Hippocampal formation (tissue), 2 donors: ENCODE measurements at places on chromosomes 7 and 10.

GRCh38 chr7:131294553-131294952 is 33.1 kb upstream of the MKLN1 start:
- DNase-seq: no peak

GRCh38 chr10:13003759-13004158 is 2.2 kb upstream of the CCDC3 start:
- no peak for DNase-seq

DNA sequence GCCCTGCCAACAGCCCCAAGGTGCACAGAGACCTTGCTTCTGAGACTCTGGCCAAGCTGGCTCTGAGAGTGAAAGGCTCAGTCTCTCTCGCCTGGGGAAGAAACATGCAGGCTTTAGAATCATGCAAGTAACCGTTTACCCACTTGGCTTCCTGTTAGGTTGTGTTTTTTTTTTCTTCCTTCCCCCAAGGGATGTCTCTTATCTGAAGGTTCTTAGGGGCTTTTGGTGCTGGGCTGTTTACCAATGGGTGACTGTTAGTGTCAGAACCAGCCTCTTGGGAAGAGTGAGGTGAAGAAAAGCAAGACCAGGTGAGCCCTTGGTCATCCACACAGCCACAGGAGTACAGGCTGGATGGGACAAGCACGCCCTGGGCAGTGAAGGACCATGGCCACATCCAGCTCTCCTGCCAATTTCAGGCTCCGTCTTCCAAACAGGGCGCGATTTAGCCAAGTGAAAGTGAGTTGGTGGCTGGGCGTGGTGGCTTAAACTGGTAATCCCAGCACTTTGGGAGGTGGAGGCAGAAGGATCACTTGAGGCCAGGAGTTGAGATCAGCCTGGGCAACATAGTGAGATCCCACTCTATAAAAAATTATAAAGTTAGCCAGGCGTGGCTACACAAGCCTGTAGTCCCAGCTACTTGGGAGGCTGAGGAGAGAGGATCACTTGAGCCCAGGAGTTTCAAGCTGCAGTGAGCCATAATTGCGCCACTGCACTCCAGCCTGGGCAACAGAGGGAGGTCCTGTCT is 76.3 kb upstream of the CUX1 start:
- no peak for DNase-seq

GRCh38 chr7:36625247-36625646 is 99.0 kb downstream of the AOAH start:
- no peak for DNase-seq

DNA sequence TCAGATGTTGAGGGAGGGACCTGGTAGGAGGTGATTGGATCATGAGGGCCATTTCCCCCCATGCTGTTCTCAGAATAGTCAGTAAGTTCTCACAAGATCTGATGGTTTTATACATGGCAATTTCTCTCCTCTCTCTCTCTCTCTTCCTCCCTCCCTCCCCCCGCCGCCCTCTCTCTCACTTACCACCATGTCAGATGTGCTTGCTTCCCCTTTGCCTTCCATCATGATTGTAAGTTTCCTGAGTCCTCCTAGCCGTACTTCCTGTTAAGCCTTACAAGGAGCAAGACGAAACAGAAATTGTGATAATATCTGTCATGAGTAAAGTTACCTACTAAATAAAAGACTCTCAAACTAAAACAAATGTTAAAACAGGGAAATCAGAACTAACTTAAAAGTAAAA is 19.9 kb upstream of the GPR141 start:
- DNase-seq: no peak

DNA sequence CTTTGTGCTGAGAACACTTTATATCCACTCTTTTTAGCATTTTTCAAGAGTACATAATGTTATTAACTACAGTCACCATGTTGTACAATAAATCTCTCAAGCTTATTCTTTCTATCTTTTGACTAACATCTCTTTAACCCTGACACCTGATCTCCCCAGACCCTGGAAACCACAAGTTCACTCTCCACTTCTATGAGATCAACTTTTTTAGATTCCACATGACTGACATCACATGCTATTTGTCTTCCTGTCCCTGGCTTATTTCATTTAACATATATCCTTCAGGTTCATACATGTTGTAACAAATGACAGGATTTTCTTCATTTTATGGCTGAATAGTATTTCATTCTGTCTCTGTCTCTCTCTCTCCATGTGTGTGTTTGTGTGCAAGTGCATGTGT is 15.5 kb downstream of the SLC13A1 start:
- DNase-seq: no peak

DNA sequence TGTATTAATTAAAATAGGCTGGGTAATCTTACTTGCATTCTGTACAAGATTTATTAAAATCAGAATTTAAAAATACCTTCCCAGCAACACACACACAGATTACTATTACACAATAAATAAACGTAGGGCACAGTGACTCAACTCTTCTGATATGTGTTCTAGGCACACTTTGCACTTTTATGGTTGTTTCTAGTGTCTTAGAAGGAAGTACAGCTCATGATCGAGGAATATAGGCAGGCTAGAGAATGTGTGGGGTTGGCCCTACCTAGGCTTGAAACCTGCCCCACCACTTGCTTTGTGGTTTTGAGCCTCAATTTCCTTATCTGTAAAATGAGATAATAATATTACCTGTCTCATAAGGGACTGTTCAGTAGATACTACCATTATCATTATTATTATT is 30.5 kb downstream of the ARMC3 start:
- no peak for DNase-seq
